ENCODE measurements at places on chromosomes 13 and 19.
A peak's percentile ranks its signal among the peaks of the same experiment; 100 is the strongest.

GRCh38 chr19:48203222-48203793, 32.8 kb downstream of the ZSWIM9 start:
- DNase-seq = no peak

- no peak for DNase-seq
Measured at GRCh38 chr13:107799001-107799400, 416.3 kb downstream of the LIG4 start.

DNA sequence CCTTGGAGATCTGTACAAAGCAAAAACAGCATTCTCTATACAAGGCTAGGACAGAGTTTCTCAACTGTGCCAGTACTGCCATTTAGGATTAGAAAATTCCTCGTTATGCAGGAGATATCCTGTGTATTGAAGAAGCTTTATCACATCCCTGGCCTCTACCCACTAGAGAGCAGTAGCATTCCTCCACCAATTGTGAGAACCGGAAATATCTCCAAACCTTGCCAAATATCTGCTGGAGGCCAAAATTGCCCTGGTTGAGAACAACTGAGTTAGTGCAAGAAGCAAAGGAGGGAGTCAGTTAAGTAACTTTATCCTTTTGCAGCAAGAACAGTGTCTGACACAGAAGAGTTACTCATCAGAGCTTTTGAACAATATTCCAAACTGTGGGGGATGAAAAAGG, 16.2 kb upstream of the FREM2 start:
- DNase-seq = no peak

DNA sequence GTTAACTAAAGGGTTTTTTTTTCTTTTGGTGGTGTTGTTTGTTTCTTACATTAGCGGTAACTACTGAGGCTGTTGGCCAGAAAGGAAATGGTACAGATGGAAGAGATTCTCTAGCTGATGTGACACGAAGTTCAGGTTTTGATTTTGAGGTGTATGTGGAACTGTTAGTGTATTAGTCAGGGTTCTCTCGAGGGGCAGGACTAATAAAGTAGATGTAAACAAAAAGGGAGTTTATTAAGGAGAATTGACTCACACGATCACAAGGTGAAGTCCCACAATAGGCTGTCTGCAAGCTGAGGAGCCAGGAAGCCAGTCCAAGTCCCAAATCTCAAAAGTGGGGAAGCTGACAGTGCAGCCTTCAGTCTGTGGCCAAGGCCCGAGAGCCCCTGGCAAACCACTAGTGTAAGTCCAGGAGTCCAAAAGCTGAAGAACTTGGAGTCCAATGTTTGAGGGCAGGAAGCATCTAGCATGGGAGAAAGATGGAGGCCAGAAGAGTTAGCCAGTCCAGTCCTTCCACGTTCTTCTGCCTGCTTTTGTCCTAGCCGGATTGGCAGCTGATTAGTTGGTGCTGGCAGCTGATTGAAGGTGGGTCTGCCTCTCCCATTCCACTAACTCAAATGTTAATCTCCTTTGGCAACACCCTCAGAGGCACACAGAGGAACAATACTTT, 577.6 kb downstream of the EFNB2 start:
- no peak for DNase-seq

DNA sequence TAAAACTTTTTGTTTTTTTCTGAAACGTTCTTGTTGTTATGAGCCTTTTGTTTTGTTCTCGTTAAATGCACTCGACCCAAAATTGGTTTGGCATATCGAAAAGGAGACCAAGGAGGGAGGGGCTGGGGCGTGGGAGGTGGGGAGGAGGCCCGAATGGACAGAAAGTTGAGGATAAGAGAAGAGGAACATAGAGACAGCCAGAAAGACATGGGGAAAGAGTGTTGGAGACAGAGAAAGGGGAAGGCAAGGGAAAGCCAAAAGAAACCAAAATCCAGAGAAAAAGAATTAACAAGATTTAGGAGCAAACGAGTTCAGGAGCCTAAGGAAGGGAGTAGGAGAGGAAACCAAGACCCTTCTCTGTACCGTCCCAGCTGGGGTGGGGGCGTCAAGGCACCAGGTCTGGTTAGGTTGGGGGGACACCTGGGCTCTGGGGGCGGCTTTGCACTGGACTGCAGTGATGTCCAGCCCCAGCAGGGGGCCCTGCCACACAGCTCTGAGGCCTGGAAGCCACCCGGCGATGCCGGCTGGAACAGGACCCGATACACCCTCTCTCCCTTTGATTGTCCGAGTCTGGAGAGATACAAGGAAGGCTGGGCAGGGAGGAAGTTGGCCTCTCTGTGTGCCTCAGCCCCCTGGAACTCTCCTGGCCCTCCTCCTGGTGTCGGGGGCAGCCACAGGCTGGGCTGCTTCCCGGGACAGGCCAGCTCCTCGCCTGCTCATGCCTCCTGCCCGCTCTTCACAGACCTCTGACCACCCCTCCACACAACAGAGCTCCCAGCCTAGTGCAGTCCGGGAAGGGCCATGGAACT, 11.6 kb upstream of the ASF1B start:
- peak; percentile 82 for DNase-seq

- DNase-seq = no peak
Measured at GRCh38 chr13:50990818-50991506, 81.4 kb downstream of the RNASEH2B start.

DNA sequence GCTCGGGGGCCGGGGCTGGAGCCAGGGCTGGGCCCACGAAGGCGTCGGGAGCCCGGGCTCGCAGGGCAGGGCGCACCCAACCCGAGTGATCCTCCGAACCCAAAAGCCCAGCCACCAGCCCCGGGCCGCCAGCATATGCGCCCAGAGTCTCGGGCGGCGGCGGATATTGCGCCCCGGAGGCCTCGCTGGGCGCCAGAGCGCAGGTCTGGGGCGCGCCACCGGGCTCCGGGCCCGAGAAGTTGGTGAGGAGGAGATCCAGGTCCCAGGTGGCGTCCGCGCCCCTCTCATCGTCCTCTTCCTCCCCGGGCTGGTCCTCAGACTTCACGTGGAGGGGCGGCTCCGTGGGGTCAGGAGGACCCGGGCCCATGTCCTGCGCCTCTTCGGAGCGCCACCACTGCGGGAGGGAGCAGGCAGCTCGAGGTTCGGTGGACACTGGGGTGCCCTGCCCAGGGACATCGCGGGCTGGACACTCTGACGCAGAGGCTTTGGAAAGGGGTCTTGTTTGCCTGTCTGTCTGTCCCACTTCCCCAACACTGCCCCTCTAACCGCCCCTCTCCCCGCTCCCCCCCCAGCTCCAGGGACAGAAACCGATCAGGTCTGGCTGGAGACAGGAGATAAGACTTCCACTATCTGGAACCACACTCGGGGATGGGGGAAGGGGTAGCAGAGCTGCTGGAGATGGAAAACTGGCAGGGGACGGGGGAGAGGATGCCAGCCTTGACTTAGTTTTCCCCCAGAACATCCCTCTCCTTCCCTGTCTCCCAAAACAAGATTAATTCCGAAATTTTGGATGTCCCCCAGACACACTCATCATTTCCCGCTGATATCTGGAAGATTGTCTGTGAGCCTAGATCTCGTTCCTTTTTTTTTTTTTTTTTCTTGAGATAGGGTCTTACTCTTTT, 1.0 kb downstream of the KLF1 start:
- DNase-seq = peak; percentile 24

GRCh38 chr13:113931841-113932459, 41.9 kb downstream of the C13orf46 start:
- no peak for DNase-seq

DNA sequence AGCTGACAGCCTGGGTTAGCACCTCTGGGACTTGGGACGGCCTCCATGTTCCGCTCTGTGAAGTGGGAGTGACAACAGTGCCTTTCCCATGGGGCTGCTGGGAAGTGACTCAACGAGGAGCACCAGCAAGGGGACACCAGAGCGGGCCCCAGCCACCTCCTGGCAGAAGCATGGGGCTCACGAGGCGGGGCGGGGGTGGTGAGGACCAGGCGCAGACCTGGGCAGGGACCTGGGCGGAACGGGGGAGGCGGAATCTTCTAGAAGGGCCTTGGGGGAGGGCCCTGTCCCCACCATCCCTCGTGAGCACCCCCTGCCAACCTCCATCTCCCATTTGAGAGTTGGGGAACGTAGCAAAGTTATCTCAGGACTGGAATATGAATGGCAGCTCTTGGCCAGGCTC, 37.9 kb downstream of the KDM4B start:
- no peak for DNase-seq

DNA sequence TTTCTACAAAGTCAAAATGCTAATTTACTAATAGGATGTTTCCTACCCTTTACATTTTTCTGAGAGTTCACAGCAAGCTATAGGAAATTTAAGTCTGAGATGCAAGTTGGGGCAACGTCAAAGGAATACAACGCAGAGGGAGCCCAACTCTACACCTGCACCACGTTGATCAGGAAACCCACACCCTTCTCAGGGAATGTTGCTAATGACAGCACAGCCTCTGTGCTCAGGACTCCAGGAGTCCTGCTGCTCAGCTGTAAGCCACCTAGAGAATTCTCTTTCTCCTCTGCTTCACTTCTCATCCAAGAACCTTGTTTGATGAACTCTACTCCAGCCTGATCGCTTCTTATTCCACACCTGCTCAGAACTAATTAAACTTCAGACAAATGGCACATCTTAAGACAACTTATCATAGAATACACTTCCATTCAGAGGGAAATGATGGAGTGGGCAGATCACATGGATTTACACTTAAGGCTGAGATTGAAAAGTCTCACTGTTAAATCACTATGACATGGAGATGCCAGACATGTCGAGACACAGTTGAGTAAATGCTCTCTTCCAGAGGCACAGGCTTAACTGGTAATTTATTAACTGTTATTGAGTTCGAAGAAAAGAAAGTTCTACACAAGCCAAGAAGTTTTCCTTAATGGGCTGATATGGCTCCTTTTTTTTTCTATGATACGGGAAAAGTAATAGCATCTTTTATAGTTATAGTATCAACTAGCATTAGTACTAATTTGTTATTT, 811.6 kb upstream of the ARGLU1 start:
- no peak for DNase-seq

- DNase-seq = no peak
Measured at GRCh38 chr13:25679159-25679558, 307.4 kb downstream of the ATP8A2 start.

DNA sequence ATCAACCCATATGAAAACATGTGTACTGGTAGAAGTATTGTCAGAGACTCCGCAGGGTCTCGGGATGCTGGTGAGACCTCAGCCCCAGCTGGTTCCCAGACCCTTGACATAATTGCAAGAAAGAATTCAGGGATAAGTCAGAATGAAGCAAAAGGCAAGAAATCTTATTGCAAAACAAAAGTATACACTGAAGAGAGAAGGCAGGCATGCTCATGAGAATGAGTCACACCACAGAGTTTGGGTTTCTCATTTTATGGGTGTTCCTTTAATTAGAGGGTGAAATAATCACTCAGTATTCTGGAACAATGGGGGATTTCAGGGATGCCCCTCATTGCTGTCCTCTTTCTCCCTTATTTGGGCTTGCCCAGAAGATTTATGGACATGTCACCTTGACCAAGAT, 1423.8 kb upstream of the MIR17HG start:
- no peak for DNase-seq

- no peak for DNase-seq
Measured at GRCh38 chr19:4177146-4177545, 5.2 kb downstream of the SIRT6 start.

GRCh38 chr19:5331790-5332189, 8.8 kb downstream of the PTPRS start:
- no peak for DNase-seq

Measured in D341Med (cell line).